HCEC 1CT (cell line): ENCODE measurements at places on chromosomes 7 and 10.

DNA sequence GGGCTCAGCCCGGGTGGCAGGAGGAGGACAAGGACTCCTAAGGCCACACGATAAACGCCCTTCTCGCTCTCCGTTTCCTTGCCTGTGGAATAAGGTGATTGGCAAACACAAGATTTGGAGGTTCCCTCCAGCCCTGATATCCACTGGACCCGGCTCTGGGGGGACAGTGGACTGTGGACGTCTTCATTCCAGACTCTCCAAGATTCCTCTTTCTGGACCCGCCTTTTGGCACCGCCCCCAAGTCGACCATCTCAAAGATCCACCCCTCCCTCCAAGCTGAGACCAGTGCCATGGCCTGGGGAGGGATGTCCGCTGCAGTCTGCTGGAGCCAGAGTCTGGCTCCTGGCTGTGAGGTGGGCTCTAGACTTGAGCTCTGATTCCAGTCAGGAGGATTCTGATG is 23.6 kb downstream of the ZNF783 start:
- no peak for DNase-seq

DNA sequence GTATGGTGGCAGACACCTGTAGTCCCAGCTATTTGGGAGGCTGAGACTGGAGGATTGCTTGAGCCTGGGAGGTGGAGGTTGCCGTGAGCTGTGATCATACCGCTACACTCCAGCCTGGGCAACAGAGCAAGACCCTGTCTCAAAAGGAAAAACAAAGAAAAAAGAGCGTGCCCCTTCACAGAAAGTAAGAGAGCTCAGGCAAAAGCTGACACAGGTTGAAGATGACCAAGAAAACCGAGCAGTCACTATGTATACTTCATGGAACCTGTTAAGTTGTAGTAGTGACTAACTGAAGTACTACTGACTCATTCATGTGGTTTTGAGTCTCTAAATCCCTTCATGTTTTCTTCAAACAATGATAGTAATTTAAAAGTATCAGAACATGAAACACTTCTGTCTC is 1.2 kb upstream of the PRRT4 start:
- DNase-seq = peak; percentile 68

DNA sequence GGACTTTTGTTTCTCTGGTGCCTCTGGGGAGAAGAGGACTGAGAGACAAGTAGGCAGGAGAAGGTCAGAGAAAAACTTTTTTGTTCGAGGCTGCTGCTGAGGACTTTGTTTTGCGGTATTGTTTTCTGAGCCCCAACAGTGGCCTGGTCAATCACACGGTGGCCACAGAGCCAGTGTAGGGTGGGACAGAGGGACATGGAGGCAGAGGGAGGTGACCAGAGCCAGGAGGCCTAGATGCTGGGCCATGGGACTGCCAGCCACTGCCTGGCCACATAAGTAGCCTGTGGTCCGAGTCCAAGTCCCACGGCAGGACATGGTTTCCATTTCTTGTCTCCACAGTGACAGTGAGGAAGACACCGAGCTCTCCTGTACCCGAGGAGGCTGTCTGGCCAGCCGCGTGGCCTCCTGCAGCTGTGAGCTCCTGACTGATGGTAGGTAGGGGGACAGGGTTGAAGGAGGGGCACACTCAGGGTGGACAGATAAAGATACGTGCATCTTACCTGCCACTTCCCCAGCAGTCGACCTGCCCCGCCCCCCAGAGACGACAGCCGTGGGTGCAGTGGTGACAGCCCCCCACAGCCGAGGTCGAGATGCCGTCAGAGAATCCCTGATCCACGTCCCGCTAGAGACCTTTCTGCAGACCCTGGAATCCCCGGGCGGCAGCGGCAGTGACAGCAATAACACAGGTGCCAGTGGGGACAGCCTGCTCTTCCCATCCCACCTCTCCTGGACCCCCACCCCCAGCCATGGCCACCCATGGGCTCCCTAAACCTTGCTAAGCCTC is 27.5 kb downstream of the SH2B2 start:
- no peak for DNase-seq

GRCh38 chr10:44512431-44513022 is 127.6 kb upstream of the CXCL12 start:
- DNase-seq = no peak

DNA sequence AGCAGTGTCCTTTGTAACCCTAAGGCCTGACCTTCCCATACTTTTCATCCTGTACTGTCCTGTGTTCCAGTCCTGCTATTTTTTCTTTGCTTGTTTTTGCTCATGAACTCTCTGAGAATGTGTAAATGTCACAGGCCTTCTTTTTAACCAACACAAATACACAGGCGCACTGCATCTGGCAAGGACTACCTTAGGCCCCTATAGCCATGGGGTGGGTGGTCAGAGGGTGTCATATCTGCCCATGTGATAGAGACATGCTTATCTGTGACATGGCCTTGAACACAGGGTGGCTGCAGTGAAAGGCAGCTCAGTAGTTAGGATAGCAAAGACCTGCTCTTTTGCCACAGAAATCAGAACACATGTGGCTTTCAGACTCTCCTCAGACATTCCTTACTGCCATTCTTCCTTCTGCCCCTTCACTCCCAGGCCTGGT is 3.9 kb upstream of the MBL2 start:
- no peak for DNase-seq

GRCh38 chr10:129775681-129776080 is 188.4 kb downstream of the EBF3 start:
- no peak for DNase-seq

GRCh38 chr7:91373111-91373800 is 109.0 kb downstream of the FZD1 start:
- no peak for DNase-seq

GRCh38 chr10:62691336-62691735 is 113.2 kb upstream of the ADO start:
- no peak for DNase-seq

DNA sequence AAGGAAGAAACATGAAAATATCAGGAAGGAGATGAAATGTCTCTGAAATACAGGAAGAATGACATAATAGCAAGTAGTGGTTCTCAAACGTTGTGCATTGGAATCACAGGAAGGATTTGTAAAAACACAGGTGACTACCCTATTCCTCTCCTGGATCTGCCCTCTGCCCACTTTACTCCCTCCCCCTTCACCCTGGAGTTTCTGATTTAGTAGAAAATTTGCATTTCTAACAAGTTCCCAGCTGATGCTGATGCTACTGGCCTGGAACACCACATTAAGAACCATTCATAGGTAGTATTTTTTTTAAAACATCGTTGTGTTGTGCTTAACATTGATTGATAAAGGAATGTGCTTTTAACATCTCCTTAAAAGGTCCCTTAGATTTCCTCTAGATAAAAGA is 130.9 kb downstream of the PHF14 start:
- DNase-seq = no peak

DNA sequence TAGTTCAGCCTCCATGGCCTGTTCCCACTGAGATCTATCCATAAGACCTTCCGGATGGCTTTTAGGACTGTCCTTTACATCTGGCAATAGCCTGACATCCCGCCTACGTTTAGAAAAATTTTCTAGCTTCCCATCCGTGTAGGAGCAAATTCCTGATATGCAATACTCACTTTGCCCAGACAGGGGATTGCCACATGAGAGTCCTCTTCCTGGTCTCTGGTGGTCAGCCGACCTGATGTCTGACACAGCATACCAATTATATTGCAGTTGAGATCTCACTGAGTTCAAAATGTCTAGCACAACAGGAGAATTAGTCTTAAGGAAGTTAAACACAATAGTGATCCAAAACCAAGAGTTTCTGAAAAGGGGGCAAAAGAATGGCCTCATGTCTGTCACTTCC is 9.4 kb upstream of the ETV1 start:
- DNase-seq = no peak

GRCh38 chr7:121330053-121330833 is 1.4 kb downstream of the WNT16 start:
- DNase-seq = no peak

DNA sequence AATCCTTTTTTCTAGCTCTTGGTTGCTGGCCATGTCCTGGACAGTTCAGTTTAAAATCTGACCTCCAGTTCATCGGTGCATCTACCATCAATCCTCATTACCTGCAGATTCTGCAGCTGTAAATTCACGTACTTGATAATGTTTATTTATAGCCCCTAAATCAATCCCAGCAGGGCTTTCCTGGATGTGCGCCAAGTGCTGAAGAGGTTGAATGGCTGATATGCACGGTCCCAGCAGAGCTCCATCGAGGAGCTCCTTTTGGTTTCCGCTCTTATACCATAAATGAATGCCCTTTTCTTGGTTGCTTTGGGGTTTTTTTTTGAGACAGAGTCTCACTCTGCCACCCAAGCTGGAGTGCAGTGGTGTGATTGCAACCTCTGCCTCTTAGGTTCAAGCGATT is 91.2 kb upstream of the CCZ1B start:
- no peak for DNase-seq

DNA sequence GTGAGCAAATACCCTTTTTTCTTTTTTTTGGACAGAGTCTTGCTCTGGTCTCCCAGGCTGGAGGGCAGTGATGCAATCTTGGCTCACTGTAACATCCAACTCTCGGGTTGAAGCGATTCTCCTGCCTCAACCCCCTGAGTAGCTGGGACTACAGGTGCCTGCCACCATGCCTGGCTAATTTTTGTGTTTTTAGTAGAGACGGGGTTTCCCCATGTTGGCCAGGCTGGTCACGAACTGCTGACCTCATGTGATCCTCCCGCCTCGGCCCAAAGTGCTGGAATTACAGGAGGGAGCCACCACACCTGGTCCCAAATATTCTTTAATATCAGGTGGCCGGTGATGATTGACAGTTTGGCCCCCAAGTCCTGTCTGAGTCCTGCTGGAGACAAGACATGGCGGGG is 6.6 kb downstream of the LAT2 start:
- DNase-seq = no peak

GRCh38 chr7:29345590-29345989 is 151.0 kb downstream of the CHN2 start:
- no peak for DNase-seq

GRCh38 chr10:34635111-34635510 is 180.0 kb downstream of the PARD3 start:
- DNase-seq = no peak
